Cerebellum (tissue), 4 donors: ENCODE measurements at places on chromosomes 6 and 20. TPM values are rescaled to one million over a fixed set of nuclear protein-coding genes. Genes with fewer than 3 reads are reported as not detected.

RNF217 gene
- 23.7 TPM for total RNA-seq

OR2H1 gene
- not detected for total RNA-seq

ANGPT4 gene
- 0.09 TPM for total RNA-seq

PCSK2 gene
- total RNA-seq: 24.1 TPM

DEFB112 gene
- total RNA-seq: not detected

DEFB132 gene
- total RNA-seq: not detected

DACT2 gene
- 1.1 TPM for total RNA-seq

KCNG1 gene
- 3.5 TPM for total RNA-seq

ZBTB12 gene
- 22.2 TPM for total RNA-seq

SCUBE3 gene
- 2.5 TPM for total RNA-seq

OTOR gene
- total RNA-seq: not detected

ANKRD66 gene
- 0.27 TPM for total RNA-seq

MAFB gene
- 4.0 TPM for total RNA-seq

RALGAPB gene
- total RNA-seq: 63.0 TPM

MPIG6B gene
- not detected for total RNA-seq

LZTS3 gene
- total RNA-seq: 20.1 TPM

KIF13A gene
- 32.3 TPM for total RNA-seq

VSX1 gene
- total RNA-seq: 0.18 TPM

CGAS gene
- 3.9 TPM for total RNA-seq

DNAH8 gene
- 0.09 TPM for total RNA-seq

TULP1 gene
- 0.54 TPM for total RNA-seq

CASS4 gene
- 1.1 TPM for total RNA-seq

ELOVL4 gene
- 29.2 TPM for total RNA-seq

HEY2 gene
- total RNA-seq: 9.5 TPM

CCDC170 gene
- 2.6 TPM for total RNA-seq

SAMD3 gene
- 26.0 TPM for total RNA-seq

SLC44A4 gene
- not detected for total RNA-seq

RAD21L1 gene
- not detected for total RNA-seq

RIMS1 gene
- total RNA-seq: 247 TPM

SRMS gene
- not detected for total RNA-seq

TFAP2D gene
- not detected for total RNA-seq

HSPA1L gene
- total RNA-seq: 4.2 TPM

SGK2 gene
- 2.3 TPM for total RNA-seq

PLG gene
- not detected for total RNA-seq

MEP1A gene
- total RNA-seq: 0.09 TPM

POFUT1 gene
- total RNA-seq: 17.1 TPM

LAMA4 gene
- total RNA-seq: 65.4 TPM

TRIM40 gene
- not detected for total RNA-seq

GNAS-AS1 gene
- 2.0 TPM for total RNA-seq

MYCT1 gene
- 3.1 TPM for total RNA-seq

EGFL8 gene
- total RNA-seq: 7.5 TPM

MCCD1 gene
- not detected for total RNA-seq

MATN4 gene
- total RNA-seq: not detected

IYD gene
- total RNA-seq: not detected

SMOC2 gene
- 1.9 TPM for total RNA-seq

INSM1 gene
- 32.0 TPM for total RNA-seq

TSHZ2 gene
- 7.1 TPM for total RNA-seq

C4B gene
- 8.6 TPM for total RNA-seq

VSTM2L gene
- total RNA-seq: 52.6 TPM

TRIM31 gene
- not detected for total RNA-seq

WFDC10B gene
- not detected for total RNA-seq
